T-cell (primary cell): ENCODE measurements at places on chromosomes 7 and 10.

DNA sequence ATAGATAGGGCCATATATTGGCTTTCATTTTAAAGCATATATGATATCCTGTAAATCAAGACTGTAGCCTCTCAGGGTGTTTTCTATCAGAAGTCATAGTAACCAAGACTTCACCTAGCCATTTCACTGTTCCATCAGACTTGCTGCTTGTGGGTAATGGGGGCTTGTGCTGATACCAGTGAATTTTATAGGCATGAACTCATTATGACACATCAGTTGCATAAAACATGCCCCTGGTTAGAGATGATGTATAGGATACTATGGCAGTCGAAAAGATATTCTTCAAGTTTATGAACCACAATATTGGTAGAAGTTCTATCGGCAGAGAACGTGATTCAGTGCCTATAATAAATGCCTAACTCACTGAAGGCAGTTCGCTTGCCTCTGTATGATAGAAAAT is 206.4 kb downstream of the ITGB1 start:
- no peaks in the 10 kb centered on the region for H3K36me3 ChIP-seq
- H3K4me3 ChIP-seq, result no peak overlapping the region
- H3K4me1 ChIP-seq, result no peaks in the 10 kb centered on the region
- H3K27ac ChIP-seq, result no peak overlapping the region

DNA sequence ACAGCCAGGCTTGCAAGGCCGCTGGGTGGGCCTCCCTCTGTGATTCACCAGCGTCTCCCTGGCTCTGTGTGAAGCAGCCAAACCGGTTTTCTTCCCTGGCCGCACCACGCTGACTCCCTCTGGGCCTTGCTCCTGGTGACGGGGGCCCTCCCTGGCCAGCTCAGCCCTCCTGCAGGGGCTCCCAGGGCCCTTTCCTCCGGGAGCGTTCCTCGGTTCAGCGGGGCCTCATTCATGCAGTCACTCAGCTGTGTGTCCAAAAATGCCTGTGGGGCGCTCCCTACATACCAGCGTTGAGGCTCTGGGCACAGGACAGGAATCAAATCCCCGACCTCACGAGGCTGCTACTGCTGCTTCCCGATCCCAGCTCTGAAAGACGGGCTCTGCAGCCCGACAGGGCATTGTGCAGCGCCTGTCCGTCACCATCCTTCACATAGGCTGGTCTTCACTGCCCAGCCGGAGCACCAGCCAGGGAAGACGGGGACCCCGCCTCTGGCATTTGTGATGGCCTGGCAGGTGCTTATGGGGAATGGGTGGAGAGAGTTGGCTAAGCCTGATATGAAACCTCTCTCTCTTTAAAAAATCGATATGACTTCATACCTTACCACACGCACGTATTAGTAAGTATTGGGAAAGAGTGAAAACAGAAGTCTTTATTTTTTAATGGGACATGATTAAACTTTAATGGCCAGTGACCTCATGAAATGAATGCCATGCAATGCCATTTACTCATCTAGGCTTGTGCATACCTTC is 110.0 kb upstream of the SHH start:
- H3K36me3 ChIP-seq, result no peaks in the 10 kb centered on the region
- H3K27me3 ChIP-seq, result peaks cover 14% of the 10 kb centered on the region
- no peak overlapping the region for H3K27ac ChIP-seq
- no peak for DNase-seq
- no peak overlapping the region for H3K4me3 ChIP-seq
- no peaks in the 10 kb centered on the region for H3K4me1 ChIP-seq

- no peak overlapping the region for H3K4me3 ChIP-seq
- DNase-seq, result peak; percentile 39
- H3K4me1 ChIP-seq, result no peaks in the 10 kb centered on the region
- peaks cover 43% of the 10 kb centered on the region for H3K27me3 ChIP-seq
Measured at GRCh38 chr10:70461397-70462348, 16.9 kb upstream of the PALD1 start.

DNA sequence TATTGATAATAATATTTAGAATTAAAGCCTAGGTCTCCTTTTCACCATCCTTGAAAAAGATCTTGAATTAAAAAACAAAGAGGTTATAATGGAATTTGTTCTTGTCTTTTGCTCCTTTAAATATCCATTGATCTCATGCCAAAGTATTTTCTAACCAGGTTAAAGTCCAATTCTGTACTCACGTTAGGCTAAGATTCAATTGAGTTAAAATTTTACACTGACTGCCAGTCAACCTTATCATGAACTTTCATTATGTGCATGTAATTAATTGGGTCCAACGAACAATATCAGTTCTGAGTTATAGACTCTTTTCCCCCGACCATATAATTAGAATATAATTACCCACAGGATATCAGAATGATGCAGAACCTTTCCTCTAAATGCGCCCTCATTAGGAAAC is 266.6 kb downstream of the DGKB start:
- H3K36me3 ChIP-seq, result no peaks in the 10 kb centered on the region
- no peaks in the 10 kb centered on the region for H3K27me3 ChIP-seq
- no peak overlapping the region for H3K27ac ChIP-seq

GRCh38 chr10:20990604-20991003 is 93.5 kb upstream of the NEBL start:
- H3K4me3 ChIP-seq, result no peak overlapping the region
- H3K27me3 ChIP-seq, result peaks cover 4% of the 10 kb centered on the region
- no peaks in the 10 kb centered on the region for H3K36me3 ChIP-seq
- no peaks in the 10 kb centered on the region for H3K4me1 ChIP-seq
- no peak overlapping the region for H3K27ac ChIP-seq

DNA sequence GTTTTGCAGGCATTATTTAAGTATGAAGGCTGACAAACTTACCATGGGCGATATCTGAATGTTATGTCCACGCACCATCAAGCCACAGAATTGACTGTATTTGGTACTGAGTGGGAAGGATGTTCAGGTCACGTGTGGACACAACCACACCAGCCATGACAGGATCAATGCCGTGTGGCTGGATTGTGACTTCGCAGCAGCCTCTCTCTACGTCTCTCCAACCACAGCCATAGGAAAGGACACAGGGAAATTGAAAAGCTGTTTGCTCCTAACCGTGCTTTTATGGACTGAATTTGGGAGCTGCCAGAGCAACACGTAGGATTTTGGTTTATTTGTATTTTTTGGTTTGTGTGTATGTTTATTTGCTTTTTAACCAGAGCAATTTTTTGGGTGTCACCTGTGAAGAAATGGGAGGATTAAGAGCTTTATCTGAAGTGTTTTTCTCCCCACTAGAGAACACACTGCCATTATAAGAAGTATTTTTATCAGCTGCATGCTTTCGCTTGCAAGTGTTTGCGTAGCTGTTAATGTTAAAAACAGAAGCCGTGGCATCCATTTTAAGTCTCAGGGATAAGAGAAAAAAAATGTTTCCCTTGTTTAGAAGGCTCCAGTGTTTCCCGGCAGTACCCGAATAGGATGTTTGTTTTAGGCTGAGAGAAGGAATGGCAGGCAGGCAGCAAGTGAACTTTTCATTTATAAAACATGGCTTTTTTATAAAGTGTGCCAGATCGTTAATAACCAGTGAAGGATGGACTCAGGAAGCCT is 401.1 kb upstream of the NFE2L3 start:
- DNase-seq, result no peak
- H3K4me1 ChIP-seq, result no peaks in the 10 kb centered on the region
- H3K36me3 ChIP-seq, result no peaks in the 10 kb centered on the region
- no peak overlapping the region for H3K27ac ChIP-seq
- no peaks in the 10 kb centered on the region for H3K27me3 ChIP-seq

- DNase-seq, result no peak
- peaks cover 38% of the 10 kb centered on the region for H3K27me3 ChIP-seq
- H3K36me3 ChIP-seq, result no peaks in the 10 kb centered on the region
- H3K4me1 ChIP-seq, result no peaks in the 10 kb centered on the region
Measured at GRCh38 chr10:127971963-127972615, 65.2 kb downstream of the PTPRE start.

GRCh38 chr10:79296431-79296830 is 50.8 kb upstream of the PPIF start:
- peaks cover 24% of the 10 kb centered on the region for H3K36me3 ChIP-seq
- no peaks in the 10 kb centered on the region for H3K27me3 ChIP-seq
- H3K4me1 ChIP-seq, result no peaks in the 10 kb centered on the region
- no peak overlapping the region for H3K27ac ChIP-seq
- H3K4me3 ChIP-seq, result no peak overlapping the region

GRCh38 chr10:29712108-29712507 is 77.3 kb upstream of the SVIL start:
- H3K4me3 ChIP-seq, result no peak overlapping the region
- DNase-seq, result no peak
- H3K27me3 ChIP-seq, result no peaks in the 10 kb centered on the region
- H3K36me3 ChIP-seq, result no peaks in the 10 kb centered on the region
- H3K4me1 ChIP-seq, result peaks cover 2% of the 10 kb centered on the region

DNA sequence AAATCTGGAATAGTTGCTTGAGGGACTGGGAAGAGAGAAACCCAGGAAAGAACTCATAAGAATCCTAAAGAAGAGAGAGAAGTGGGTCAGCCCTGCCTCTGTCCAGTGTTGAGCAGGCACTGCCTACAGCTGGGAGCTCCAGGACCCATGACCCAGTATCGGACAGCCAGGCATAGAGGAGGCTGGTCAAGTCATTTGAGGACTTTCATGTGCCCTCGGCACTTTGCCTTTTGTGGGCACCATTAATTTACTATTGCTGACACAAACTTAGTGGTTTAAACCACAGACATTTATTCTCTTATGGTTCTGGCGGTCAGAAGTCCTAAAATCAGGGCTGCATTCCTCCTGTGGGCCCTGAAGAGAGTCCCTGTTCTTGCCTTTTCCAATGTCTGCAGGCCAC is 60.3 kb downstream of the CPXM2 start:
- no peaks in the 10 kb centered on the region for H3K4me1 ChIP-seq
- H3K27ac ChIP-seq, result no peak overlapping the region
- no peaks in the 10 kb centered on the region for H3K36me3 ChIP-seq
- no peak for DNase-seq
- H3K27me3 ChIP-seq, result no peaks in the 10 kb centered on the region

GRCh38 chr7:75649462-75649861 is 89.3 kb downstream of the HIP1 start:
- no peaks in the 10 kb centered on the region for H3K36me3 ChIP-seq
- no peak overlapping the region for H3K4me3 ChIP-seq
- DNase-seq, result no peak
- H3K4me1 ChIP-seq, result no peaks in the 10 kb centered on the region
- no peak overlapping the region for H3K27ac ChIP-seq
- no peaks in the 10 kb centered on the region for H3K27me3 ChIP-seq

DNA sequence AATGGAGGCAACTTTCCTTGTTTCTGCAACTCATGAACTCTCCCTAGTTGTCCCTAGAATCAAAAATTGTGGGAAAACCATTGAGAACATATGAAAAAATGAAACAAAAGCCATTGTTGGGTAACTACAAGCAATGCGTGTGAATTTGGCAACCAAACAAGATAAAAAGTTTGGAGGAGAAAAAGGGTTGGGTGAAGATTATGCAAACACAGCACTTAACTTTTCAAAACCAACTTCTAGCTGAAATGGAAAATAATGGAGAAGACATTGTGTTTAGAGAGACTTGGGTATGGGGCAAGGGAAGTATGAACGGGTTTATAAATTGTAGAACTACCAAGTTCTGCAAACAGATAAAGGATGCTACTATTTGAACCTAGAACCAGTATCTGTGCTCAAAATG is 89.0 kb upstream of the SVIL start:
- H3K36me3 ChIP-seq, result no peaks in the 10 kb centered on the region
- no peaks in the 10 kb centered on the region for H3K27me3 ChIP-seq
- no peak overlapping the region for H3K4me3 ChIP-seq
- H3K4me1 ChIP-seq, result peaks cover 11% of the 10 kb centered on the region
- no peak overlapping the region for H3K27ac ChIP-seq

DNA sequence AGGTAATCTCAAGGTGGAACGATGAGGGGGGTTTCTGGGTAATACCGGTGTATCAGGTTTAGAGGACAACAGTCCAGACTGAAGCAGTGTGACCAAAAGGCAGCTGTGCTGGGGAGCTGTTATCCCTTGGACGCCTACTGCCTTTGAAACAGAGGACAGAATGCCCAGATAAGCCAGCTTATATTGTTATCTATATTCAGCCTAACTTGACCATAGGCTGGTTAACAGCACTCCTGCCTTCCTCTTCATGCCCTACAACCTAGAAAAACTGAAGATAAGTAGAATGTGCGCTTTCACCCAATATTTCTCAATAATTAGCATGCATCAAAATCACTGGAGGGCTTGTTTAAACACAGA is 44.9 kb downstream of the IL6 start:
- H3K4me1 ChIP-seq, result no peaks in the 10 kb centered on the region
- no peak overlapping the region for H3K4me3 ChIP-seq
- no peak overlapping the region for H3K27ac ChIP-seq
- H3K36me3 ChIP-seq, result no peaks in the 10 kb centered on the region
- no peak for DNase-seq
- H3K27me3 ChIP-seq, result no peaks in the 10 kb centered on the region
